Gastrocnemius medialis (tissue), 4 donors: ENCODE measurements at places on chromosomes 11 and 22. TPM values are rescaled to one million over a fixed set of nuclear protein-coding genes. Genes with fewer than 3 reads are reported as not detected.

Gene PRG2
- not detected for total RNA-seq

Gene CDON
- 1.7 TPM for total RNA-seq

Gene MUC5AC
- total RNA-seq: not detected

Gene MOGAT2
- total RNA-seq: not detected

Gene MS4A15
- total RNA-seq: not detected

- DNase-seq: no peak
- H3K27ac ChIP-seq: peak overlapping the region; percentile 67
- H3K4me3 ChIP-seq: no peak overlapping the region
- peaks cover 9% of the 10 kb centered on the region for H3K4me1 ChIP-seq
- no peaks in the 10 kb centered on the region for H3K36me3 ChIP-seq
- no peaks in the 10 kb centered on the region for H3K27me3 ChIP-seq
These were observed 34.1 kb upstream of the SMCO4 start for GRCh38 chr11:93577286-93577685.

DNA sequence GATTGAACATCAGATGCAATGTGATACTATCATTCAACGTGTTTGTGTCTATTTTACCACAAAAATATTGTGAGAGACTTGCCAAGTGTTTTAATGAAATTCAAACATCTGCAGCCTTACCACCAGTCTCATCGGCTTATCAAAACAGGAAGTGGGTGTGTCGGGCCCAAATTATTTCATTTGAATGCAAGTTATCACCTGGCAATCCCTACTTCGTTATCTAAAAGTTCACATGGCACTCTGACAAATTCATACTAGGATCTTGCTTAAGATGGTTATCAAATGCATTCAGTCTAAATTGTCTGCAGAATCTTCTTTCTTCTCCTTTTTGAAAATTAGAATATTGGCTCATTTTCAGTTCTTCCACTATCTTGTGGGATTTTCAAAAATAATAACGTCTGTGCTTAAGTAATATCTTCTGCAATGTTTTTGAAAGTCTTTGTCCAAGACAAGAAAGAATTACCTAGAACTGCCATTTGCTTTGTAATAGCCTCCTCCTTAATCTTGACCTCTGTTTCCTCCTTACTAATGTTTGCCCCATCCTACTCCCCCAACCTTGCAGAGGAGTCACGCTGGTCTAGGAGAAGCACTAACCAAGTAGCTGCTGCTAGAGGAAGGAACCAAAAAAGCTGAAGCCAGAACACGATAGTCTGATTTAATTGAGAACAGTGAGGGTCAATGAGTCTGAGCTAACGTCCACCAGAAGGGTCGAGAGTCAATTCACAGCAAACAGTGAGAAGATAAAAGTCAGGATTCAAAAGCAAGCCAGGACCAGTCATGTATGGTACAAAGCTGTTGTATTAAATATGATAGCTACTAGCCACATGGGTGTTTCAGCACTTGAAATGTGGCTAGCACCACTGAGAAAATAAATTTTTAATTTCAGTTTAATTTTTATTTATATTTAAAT, 10.2 kb upstream of the BIRC3 start:
- H3K4me1 ChIP-seq: peaks cover 6% of the 10 kb centered on the region
- no peak for DNase-seq
- H3K4me3 ChIP-seq: no peak overlapping the region
- H3K36me3 ChIP-seq: no peaks in the 10 kb centered on the region
- no peaks in the 10 kb centered on the region for H3K27me3 ChIP-seq
- H3K27ac ChIP-seq: no peak overlapping the region

GRCh38 chr11:1207401-1208143, 15.3 kb upstream of the MUC5B start:
- no peak for DNase-seq
- no peaks in the 10 kb centered on the region for H3K36me3 ChIP-seq
- peaks cover 8% of the 10 kb centered on the region for H3K27me3 ChIP-seq

DNA sequence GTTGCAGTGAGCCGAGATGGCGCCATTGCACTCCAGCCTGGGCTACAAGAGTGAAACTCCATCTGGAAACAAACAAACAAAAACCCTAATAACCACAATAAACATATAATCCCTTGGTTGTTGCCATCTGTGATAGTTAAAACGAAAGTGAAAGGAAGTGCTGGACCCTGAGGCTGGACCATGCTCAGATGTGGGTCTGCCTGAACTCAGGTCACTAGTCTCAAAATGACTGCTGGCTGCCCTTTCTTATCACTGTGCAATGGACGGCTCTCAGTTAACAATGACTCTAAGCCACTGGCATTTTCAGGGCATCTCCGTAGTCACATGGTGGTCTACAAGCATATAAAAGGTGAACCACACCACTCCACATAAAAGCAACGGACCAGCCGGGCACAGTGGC, 48.2 kb upstream of the FTH1 start:
- no peaks in the 10 kb centered on the region for H3K27me3 ChIP-seq
- no peak overlapping the region for H3K27ac ChIP-seq
- H3K4me1 ChIP-seq: no peaks in the 10 kb centered on the region

DNA sequence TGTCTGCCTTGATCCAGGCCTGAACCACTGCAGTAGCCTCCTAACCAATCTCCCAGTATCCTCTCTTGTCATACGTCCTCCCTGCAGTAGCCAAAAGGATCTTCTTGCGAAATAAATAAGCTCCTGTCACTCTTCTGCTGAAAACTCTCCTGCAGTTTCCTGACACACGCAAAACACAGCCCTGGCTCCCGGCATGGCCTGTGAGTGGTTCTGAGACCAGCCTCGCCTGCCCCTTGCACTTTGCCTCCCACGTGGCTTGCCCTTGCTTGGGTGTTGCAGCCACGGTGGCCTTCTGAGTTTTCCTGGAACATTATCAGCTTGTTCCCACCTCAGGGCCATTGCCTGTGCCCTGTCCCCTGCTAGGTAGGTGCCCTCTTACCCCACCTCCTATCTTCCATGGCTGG, 7.2 kb downstream of the ZC3H7B start:
- H3K27ac ChIP-seq: peak overlapping the region; percentile 91
- H3K4me1 ChIP-seq: peaks cover 28% of the 10 kb centered on the region
- H3K4me3 ChIP-seq: no peak overlapping the region
- no peaks in the 10 kb centered on the region for H3K36me3 ChIP-seq

DNA sequence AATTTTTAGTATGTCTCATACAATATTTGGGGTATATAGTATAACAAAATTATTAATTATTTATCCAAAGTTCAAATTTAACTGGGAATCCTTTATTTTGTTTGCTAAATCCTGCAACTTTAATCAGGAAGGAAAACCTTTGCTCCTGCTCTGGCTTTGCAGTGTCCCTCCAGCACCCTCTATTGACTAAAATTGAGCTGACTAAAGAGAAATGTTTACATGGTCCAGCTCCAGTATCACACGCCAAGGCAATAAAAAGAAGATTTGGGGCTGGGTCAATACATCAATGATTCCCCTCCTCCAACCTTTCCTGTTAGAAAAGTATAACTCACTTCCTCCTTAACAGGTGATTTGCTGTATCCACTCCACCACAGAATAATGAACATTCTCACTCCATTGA, 153.0 kb upstream of the LRRC4C start:
- no peak overlapping the region for H3K4me3 ChIP-seq
- no peak for DNase-seq
- no peaks in the 10 kb centered on the region for H3K36me3 ChIP-seq
- no peaks in the 10 kb centered on the region for H3K4me1 ChIP-seq
- no peaks in the 10 kb centered on the region for H3K27me3 ChIP-seq

DNA sequence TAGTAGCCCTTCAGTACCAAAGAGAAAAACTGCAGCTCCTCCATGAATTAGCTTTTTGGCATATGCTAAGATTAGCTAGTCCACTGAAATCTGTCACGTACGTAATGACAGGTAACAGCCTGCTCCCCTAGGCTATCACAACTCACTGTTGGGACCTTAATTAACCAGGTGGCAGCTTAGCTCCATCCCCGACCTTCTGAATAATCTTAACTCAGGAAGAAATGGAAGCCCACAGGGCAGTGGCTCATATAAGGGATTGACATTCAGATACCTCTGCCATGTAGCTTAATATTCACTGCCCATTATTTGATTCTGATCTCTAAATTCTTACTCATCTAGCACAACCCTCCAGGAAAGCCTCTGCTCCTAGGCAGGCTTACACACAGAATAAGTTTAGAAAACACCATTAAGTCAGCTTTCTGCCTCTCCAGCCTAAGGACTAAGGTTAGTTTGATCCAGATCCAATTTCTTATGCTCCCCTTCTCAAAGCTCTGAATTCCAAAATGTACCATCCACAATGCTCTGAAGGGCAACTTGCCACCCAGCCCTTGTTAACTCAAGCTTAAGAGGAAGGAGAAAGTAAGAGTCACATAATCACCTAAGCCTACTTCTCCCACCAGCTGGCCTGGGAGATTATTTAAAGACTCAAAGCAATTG, 5.0 kb downstream of the HSPA8 start:
- DNase-seq: no peak
- peaks cover 65% of the 10 kb centered on the region for H3K4me1 ChIP-seq
- no peak overlapping the region for H3K4me3 ChIP-seq
- peaks cover 16% of the 10 kb centered on the region for H3K36me3 ChIP-seq
- no peak overlapping the region for H3K27ac ChIP-seq
- no peaks in the 10 kb centered on the region for H3K27me3 ChIP-seq

DNA sequence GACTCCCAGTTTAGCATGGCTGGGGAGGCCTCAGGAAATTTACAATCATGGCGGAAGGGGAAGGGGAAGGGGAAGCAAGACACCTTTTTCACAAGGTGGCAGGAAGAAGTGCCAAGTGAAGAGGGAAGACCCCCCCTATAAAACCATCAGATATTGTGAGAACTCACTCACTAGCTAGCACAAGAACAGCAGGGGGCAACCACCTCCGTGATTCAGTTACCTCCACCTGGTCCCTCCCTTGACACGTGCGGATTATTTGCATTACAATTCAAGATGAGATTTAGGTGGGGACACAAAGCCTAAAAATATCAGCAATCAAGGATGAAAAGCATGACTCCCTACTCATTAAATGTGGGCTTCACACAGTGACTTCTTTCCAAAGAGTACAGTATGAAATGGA, 155.0 kb upstream of the CCDC90B start:
- H3K27ac ChIP-seq: no peak overlapping the region
- no peak for DNase-seq
- no peaks in the 10 kb centered on the region for H3K27me3 ChIP-seq
- no peaks in the 10 kb centered on the region for H3K4me1 ChIP-seq
- no peaks in the 10 kb centered on the region for H3K36me3 ChIP-seq

- H3K36me3 ChIP-seq: no peaks in the 10 kb centered on the region
- no peak for DNase-seq
- peaks cover 1% of the 10 kb centered on the region for H3K4me1 ChIP-seq
- no peaks in the 10 kb centered on the region for H3K27me3 ChIP-seq
- no peak overlapping the region for H3K4me3 ChIP-seq
These were observed 15.7 kb downstream of the LGR4 start for GRCh38 chr11:27456795-27457329.

DNA sequence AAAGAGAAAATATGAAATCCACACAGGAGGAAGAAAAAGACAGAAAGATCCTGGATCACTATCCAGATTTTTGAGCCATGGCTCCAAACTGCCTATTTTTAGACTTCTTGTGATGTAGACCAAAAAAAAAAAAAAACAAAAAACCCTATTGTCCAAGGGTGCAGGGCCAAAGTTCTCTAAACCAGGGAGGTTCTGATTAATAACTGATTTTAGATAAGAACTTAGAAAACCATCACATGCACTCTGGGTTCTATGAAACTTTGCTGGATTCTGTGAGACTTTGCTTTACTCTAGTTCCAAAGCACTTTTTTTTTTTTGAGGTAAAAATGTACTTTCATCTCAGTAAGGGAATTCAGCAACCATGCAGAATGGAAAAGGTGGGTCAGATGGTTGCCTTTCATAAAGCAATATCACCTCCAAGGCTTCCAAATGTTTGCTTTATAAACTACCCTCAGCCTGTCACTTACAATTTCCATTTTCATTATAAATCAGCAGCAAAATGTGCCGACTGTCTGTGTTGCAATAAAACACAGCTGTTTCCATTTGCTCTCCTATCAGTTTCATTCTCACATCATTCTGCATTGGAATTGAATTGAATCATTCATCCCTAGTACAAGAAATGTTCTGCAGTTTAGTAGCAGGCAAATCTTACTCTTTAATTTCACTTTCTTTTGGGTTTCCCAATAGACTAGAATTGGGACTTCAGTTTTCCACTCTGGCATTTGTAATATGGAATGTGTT, 1584.3 kb upstream of the RAG2 start:
- H3K36me3 ChIP-seq: no peaks in the 10 kb centered on the region
- H3K4me1 ChIP-seq: no peaks in the 10 kb centered on the region
- no peak for DNase-seq
- H3K27me3 ChIP-seq: no peaks in the 10 kb centered on the region

GRCh38 chr11:7511401-7511800, 2.4 kb upstream of the PPFIBP2 start:
- no peaks in the 10 kb centered on the region for H3K36me3 ChIP-seq
- no peak overlapping the region for H3K4me3 ChIP-seq
- H3K4me1 ChIP-seq: peaks cover 31% of the 10 kb centered on the region
- peak overlapping the region; percentile 95 for H3K27ac ChIP-seq
- H3K27me3 ChIP-seq: no peaks in the 10 kb centered on the region
- peak; percentile 83 for DNase-seq

DNA sequence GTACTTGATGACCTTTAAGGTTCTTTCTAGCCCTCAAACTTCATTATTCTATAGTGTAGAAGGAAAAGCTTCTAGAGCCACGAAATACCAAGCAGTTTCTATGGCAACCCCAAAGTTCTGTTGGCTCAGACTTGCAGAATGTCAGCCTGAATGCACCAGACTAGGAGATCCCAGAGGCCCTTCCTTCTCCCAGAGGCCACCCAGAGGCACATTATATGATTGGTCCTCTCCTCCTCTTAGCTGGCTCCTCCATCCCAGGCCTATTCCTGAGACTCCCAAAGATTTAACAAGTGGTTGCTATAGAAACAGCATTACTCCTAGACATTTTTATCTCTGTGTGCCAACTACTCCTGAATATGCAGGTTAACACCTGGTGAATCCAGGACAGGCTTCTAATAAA, 69.2 kb upstream of the CCDC90B start:
- DNase-seq: no peak
- no peaks in the 10 kb centered on the region for H3K27me3 ChIP-seq
- H3K27ac ChIP-seq: no peak overlapping the region
- no peaks in the 10 kb centered on the region for H3K36me3 ChIP-seq

GRCh38 chr11:131686836-131687235, 316.4 kb downstream of the NTM start:
- H3K27ac ChIP-seq: no peak overlapping the region
- H3K27me3 ChIP-seq: peaks cover 5% of the 10 kb centered on the region
- H3K4me1 ChIP-seq: no peaks in the 10 kb centered on the region
- DNase-seq: no peak
- H3K36me3 ChIP-seq: no peaks in the 10 kb centered on the region

DNA sequence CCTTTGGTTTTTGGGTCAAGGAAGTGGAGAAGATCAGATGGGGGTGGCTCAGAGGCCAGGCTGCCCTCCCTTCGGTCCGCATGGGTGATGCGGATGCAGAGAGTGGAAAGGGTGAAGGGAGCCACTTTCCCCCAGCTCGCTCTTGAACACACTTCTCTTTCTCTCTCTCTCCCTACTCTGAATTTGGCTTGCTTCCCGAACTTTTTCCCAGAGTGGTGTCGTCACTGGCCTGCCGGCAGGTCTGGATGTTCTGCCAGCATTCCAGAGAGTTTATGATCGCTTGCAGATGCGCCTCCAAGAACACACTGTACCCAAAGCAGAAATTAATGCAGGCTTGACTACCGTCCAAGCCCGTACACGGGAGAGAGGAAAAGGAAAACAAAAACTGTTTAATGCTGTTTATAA, 103.2 kb downstream of the ZBTB16 start:
- peaks cover 78% of the 10 kb centered on the region for H3K4me1 ChIP-seq
- H3K4me3 ChIP-seq: peak overlapping the region; percentile 52
- peak; percentile 97 for DNase-seq
- H3K27ac ChIP-seq: peak overlapping the region; percentile 97
- H3K36me3 ChIP-seq: no peaks in the 10 kb centered on the region
- H3K27me3 ChIP-seq: no peaks in the 10 kb centered on the region

GRCh38 chr11:10441652-10442503, 13.2 kb upstream of the AMPD3 start:
- H3K36me3 ChIP-seq: no peaks in the 10 kb centered on the region
- H3K4me3 ChIP-seq: no peak overlapping the region
- no peaks in the 10 kb centered on the region for H3K27me3 ChIP-seq
- H3K27ac ChIP-seq: peak overlapping the region; percentile 44
